ENCODE measurements at places on chromosomes 3 and 15.

DNA sequence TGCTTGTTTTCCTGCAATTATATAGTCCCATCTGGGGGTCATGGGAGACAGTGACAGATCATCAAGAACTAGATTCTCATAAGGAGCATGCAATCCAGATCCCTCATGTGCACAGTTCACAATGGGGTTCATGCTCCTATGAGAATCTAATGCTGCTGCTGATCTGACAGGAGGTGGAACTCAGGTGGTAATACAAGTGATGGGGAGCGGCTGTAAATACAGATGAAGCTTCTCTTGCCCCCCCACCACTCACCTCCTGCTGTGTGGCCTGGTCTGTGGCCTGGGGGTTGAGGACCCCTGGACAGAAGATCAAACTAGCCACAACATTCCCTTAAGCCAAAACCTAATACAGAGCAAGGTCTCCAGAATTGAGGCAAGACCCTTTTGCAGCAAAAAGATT is 161.1 kb downstream of the WDR76 start:
- no peak for DNase-seq

DNA sequence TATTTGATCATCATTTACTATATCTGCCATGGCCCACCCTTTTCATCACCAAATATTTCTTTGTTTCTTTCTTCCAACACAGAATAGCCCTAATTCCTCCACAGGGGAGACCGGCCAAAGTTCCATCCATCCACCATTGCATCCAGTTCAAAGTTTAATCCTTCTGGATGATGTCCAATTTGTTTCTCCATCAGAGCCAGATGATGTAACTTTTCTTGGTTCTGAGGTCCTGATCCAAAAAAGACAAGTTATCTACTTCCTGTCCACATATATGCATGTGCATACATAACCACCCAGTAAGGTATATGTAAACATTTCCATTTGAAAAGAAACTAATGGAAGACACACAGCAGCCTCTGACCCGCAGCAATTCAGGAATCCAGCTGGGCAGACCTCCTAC is 237.3 kb downstream of the SHOX2 start:
- peak; percentile 19 for DNase-seq

- no peak for DNase-seq
These were observed 988.0 kb downstream of the SQOR start for GRCh38 chr15:46622851-46623250.

DNA sequence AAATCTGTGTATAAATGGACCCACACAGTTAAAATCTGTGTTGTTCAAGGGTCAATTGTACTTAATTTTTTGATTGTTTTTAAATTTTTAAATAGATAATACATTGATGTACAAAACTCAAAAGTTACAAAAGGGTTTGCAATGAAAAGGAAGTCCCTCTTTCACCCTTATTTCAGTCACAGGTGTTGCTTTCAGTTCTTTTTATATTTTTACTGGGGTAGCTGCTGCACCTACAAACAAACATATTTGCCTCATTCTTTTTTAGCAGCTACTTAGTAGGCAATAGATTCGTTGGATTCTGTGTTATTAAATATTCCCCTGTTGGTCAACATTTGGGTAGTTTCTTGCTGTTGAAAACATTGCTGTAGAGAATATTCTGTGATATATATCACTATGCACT is 44.4 kb downstream of the PIAS1 start:
- no peak for DNase-seq

GRCh38 chr3:106673926-106674569 is 703.2 kb upstream of the CCDC54 start:
- DNase-seq = no peak

DNA sequence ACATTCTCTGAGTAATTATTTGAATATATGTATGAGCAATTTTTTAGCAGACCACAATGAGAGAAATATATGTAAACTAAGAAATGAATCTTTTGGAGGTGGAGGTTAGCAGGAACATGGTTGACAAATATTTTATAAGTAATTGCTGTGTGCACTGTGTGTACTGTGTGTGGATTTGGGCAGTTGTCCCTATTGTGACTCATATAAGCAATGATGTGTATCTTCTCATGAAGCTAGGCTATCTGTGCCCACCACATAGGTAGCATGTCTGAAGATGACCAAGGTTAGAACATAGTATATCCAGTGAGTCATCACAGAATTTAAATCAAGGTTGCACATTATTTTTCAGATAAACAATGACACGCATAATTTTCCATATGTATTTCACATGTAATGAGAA is 713.9 kb upstream of the GBE1 start:
- DNase-seq = peak; percentile 37

DNA sequence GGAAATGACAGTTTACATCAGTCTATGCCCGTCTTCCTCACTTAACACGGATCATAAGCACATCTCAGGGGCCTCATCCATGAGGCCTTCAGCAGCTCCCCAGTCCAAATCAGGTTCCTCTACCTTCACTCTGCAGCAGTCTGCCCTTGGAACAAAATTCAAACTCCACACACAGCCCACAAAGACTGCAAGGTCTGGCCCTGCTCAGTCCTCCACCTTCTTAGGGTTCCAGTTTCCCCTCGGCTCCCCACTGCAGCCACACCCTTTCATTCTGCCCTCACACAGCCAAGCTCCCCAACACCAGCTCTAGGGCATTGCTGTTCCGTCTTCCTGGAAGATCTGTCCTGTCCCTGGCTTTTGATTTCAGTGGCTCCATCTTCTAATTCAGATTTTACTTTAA is 95.2 kb upstream of the IQSEC1 start:
- no peak for DNase-seq

DNA sequence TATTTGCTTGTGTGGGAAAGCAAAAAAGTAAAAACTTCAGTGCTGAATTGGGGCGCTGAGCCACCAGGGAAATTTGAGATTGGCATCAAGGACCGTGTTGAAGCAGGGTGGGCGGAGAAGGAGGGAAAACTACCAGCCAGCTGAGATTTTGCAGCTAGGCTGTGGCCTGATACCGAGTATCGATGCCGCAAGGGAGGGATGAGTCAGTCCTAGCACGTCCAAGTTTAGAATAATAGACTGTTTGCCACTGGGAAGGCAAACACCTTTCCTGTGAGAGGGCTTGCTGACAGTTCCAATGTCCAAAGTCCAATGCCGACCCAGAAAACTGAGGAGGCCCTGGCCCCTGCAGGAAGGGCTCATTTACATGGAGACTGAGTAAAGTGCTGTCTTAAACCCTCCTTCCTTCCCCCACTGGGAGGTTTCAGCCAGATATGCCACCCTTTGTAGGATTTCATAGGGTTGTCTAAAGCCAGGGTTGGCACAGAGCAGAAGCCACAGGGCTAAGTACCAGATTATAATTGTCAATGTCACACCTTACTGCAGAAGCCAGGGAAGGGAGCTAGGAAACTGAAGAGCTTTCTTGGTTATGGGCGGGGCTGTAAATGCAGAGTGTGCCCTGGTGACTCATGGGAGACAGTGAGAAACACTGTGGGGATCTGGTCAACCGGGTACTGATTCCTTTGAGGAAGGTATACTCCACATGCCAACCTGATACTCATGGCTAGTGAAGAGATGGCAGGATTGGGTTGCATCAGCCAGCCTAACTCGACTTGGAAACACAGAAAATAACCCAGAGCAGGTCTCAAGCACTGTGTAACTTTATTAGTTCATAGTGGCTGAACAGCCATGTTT is 28.4 kb upstream of the PIK3CB start:
- peak; percentile 59 for DNase-seq

- DNase-seq = no peak
These were observed 21.3 kb upstream of the SCN10A start for GRCh38 chr3:38837358-38837757.

DNA sequence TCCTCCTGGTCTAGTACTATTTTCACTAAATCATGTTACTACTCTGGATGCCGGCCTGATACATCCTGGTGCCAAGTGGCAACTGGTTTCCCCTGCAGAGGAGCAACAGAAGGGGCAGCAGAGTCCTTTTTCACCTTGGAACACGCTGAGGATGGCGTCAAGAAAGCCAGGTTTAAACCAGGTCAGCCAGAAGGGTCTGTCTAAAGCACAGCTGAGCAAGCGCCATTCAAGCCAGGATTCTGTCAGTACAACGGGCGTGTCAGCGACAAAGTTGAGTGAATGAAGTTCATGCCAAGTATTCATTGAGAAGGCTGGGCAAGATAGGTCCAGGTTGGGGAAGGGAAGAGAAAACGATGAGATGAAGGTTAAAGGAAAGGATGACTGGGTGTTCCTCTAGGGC is 88.2 kb downstream of the FBN1 start:
- DNase-seq = no peak

DNA sequence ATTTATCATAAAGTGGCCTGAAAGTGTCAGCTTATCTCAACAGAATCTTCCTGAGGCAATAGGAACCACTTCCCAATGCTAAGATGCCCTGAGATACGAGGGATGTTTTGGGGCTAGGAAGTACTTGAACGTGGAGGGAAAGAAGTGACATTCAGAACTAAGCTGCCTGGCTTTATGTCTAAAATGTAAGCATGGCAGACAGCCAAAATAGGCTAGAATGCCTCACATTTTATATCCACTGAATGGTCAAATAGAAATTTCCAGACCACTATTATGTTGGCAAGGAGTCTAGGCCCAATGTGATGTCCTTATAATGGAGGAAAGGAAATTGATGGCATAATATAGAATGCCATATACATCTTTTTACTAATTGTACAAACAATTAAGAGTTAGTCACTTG is 154.9 kb downstream of the PEX5L start:
- peak; percentile 8 for DNase-seq

DNA sequence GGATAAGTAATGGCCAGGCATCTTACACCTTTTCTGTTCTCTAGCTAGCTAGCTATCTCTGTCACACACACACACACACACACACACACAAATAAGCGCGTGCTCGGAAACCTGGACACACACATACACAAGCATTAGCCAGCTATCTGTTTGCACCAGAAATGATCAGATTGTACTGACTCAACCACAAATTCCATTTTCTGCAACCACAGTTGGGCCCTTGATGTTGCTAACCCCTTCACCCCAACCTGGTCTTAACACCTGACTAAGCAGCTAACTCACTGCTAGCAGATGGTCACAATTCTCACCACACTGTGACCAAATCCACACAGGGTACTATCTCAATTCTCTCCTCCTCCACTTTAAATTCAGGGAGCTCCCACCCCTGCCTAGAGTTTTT is 183.0 kb upstream of the THBS1 start:
- DNase-seq = no peak

GRCh38 chr15:75059607-75060006 is 36.2 kb downstream of the PPCDC start:
- no peak for DNase-seq

- DNase-seq = no peak
These were observed 15.6 kb upstream of the FILIP1L start for GRCh38 chr3:100129941-100130340.

GRCh38 chr3:51275111-51275805 is 109.8 kb upstream of the MANF start:
- no peak for DNase-seq

DNA sequence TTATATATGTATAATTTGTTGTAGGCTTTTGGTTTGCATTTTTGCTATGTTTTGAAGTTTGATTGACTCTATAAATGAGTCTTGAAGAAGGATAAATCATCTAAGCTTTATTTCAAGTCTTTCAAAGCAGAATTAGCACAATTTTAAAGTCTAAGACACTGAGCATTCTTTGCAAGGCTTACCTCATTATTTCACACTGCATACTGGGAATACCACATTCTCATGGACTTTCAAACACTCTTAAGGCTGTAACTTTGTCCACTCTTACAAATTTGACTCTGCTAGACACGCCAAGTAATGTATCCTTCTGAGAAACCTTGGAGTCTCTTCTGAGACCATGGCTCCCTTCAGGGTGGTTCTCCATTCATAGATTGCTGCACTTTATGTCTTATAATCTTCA is 281.3 kb upstream of the COL8A1 start:
- peak; percentile 50 for DNase-seq

- DNase-seq = peak; percentile 52
These were observed 76.0 kb downstream of the TRANK1 start for GRCh38 chr3:36868614-36869436.

GRCh38 chr3:197216169-197216860 is 82.1 kb downstream of the DLG1 start:
- peak; percentile 84 for DNase-seq

DNA sequence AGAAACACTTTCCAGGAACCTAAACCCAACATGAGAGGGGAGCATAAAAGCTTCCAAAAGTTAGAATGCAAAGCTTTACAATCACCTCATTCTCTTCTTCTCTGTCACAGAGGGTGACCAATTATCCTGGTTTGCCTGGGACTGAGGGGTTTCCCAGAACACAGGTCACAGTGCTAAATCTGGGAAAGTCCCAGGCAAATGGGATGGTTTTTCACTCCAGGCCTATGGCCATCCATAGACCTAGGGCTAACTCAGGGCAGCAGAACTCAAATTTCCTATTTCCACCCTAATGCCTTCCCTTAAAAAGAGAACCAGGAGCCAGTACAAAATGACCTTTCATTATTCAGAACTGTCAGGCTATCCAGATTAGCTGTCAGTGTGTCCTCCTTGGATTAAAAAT is 77.0 kb downstream of the TM4SF4 start:
- DNase-seq = no peak

DNA sequence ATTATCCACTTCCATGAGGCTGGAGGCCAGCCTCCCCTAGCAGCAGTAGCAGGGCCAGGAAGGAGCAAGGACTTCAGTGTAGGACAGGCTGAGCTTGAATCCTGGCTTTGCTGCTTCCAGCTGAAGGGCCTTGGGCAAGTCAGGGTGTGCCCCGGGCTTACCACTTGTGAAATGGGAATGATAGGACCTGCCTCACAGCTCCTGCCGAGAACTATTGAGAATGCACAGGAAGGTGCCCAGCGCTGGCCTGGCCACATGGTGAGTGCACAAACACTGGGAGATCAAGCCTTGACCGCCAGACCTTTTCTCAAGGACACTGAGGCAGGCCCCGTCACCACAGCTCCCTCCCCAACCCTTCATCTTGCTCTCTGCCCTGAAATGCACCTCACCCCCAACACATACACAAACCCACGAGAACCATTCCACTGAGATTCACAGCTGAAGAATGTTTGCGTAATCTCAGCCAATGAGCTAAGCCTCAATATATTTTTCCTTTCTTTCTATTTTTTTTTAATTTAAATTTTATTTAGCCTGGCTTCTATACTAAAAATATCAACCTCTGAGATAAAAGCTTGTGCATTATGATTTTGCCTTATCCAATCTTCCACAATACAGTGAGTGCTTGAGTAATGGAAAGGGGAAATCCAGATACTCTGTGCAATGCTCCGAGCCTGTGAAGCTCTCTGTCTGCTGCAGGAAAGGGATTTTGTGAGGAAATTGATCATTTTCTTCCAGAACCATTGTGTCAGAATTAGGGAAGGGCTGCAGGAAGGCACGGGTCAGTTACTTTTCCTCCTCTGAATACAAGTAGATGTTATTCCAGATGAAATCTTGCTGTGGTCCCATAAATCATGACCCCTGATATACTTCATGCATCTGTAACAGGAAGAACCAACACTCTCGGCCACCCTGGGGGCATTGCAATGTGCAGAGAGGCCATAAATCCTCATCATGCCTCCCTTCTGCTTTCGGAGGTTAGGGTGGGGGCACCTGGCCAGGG is 193.9 kb downstream of the TLE3 start:
- DNase-seq = peak; percentile 60

Measured in fibroblast of skin of right quadriceps (primary cell).